ENCODE measurements at places on chromosomes 7 and 10. TPM values are rescaled to one million over a fixed set of nuclear protein-coding genes. Genes with fewer than 3 reads are reported as not detected.

- H3K27ac ChIP-seq, result no peak overlapping the region
- no peaks in the 10 kb centered on the region for H3K27me3 ChIP-seq
- no peak for DNase-seq
- no peak overlapping the region for H3K4me3 ChIP-seq
Measured at GRCh38 chr10:132121511-132121830, 55.7 kb downstream of the JAKMIP3 start.

KCNIP2 gene
- polyA plus RNA-seq, result 0.96 TPM

DNA sequence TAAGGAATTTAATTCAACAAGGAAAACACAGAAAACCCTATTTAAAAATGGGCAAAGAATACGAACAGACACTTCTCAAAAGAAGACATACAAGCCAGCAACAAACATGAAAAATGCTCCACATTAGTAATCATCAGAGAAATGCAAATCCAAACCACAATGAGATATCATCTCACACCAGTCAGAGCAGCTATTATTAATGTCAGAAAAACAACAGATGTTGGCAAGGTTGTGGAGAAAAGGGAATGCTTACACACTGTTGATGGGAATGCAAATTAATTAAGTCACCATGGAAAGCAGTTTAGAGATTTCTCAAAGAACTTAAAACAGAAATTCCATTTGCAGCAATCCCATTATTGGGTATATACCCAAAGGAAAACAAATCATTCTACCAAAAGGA is 55.2 kb downstream of the GCC1 start:
- H3K4me1 ChIP-seq, result no peaks in the 10 kb centered on the region
- no peak overlapping the region for H3K27ac ChIP-seq
- DNase-seq, result no peak
- H3K4me3 ChIP-seq, result no peak overlapping the region
- H3K36me3 ChIP-seq, result no peaks in the 10 kb centered on the region
- peaks cover 2% of the 10 kb centered on the region for H3K27me3 ChIP-seq

DNA sequence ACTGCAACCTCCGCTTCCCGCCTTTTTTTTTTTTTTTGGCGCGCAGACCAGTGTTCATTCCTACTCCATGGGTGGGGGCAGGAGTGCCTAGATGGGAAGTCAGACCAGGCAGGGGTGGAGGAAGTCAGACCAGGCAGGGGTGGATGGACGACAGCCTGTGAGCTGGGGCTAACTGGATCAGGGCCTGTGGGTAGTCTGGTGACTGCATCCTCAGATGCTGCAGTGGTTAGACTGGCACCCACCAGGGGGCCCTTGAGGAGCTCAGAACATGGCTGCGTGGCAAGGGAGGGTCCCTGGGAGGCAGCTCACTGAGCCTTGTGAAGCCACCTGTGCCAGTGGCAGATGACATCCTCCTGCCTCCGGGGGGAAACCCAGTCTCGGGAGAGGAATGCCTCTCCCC is 35.1 kb downstream of the RCC1L start:
- no peak overlapping the region for H3K27ac ChIP-seq
- H3K36me3 ChIP-seq, result no peaks in the 10 kb centered on the region
- H3K4me3 ChIP-seq, result no peak overlapping the region
- DNase-seq, result no peak
- no peaks in the 10 kb centered on the region for H3K27me3 ChIP-seq

GIMAP6 gene
- 0.82 TPM for polyA plus RNA-seq

DNA sequence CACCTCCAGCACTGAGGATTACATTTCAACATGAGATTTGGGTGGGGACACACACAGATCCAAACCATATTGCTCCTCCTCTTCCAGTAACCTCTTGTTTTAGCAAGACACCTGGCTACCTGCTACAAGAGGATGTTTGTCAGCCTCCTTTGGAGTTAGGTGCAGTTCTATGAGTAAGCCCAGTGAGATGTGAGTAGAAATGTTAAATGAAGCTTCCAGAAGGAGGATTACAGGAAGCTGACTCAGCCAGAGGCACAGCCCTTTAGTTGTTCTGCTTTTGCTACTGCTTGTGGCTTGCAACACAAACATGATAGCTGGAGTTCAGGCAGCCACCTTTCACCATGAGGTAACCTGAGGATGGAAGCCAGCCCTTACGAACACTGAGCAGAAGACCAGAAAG is 382.7 kb upstream of the RNF32 start:
- DNase-seq, result no peak
- no peaks in the 10 kb centered on the region for H3K36me3 ChIP-seq
- no peak overlapping the region for H3K27ac ChIP-seq
- no peak overlapping the region for H3K4me3 ChIP-seq
- no peaks in the 10 kb centered on the region for H3K27me3 ChIP-seq
